ENCODE measurements at places on chromosomes 7 and 10. TPM values are rescaled to one million over a fixed set of nuclear protein-coding genes. Genes with fewer than 3 reads are reported as not detected.

The HTRA1 gene
- total RNA-seq = 1,546 TPM

The KLF14 gene
- not detected for total RNA-seq

The CRTAC1 gene
- 0.16 TPM for total RNA-seq

The MLXIPL gene
- not detected for total RNA-seq

The MEOX2 gene
- 24.5 TPM for total RNA-seq

The SPDYE1 gene
- total RNA-seq = not detected

The HILPDA gene
- 8.8 TPM for total RNA-seq

The GSDME gene
- 11.9 TPM for total RNA-seq

The KAZALD1 gene
- 43.0 TPM for total RNA-seq

The MSS51 gene
- total RNA-seq = 2.8 TPM

The TAS2R4 gene
- 2.2 TPM for total RNA-seq

The TFEC gene
- not detected for total RNA-seq

The GPR15LG gene
- total RNA-seq = not detected

The GIMAP6 gene
- total RNA-seq = not detected

The AS3MT gene
- total RNA-seq = 2.7 TPM

The SLC13A1 gene
- total RNA-seq = not detected

The BMPR1A gene
- total RNA-seq = 75.5 TPM

The GFRA1 gene
- total RNA-seq = 41.8 TPM

The TMEM225B gene
- 1.1 TPM for total RNA-seq

The AKR1C1 gene
- total RNA-seq = 0.67 TPM

The ITGB8 gene
- 1.5 TPM for total RNA-seq

The SLC26A3 gene
- total RNA-seq = not detected

The TYW1 gene
- 16.3 TPM for total RNA-seq

The PON1 gene
- total RNA-seq = not detected
